ENCODE measurements at places on chromosomes 2 and 18.
A peak's percentile ranks its signal among the peaks of the same experiment; 100 is the strongest.

DNA sequence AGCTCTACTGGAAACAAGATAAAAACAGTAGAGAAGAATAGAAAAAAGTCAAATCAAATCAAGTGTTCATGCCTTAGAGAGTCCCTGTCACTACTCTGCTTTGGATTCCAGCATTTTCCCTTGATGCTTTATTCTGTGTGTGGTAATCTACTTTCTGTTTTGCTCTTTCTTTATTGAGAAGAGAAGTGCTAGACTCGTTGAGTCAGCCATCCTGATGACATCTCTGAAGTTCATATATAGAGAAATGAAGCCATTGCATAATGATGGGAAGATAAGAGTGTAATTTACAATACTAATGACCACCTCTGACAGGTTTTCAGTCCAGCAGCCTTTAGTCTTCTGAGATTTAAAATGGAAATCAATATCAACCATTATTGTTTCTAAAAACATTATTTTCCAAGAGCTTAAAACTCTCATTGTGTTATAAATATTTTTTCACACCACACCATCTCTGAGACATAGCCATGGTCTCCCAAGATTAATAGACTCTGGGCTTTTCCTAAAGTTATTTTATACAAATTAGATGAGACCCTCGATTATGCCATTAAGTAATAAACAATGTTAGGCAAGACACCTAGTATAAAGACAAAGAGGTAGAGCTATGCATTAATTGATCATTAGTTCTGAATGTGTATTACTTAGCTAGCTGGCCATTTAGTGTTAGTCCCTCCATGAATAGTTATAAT lies 679.0 kb upstream of the ACVR2A start:
- DNase-seq, result no peak

DNA sequence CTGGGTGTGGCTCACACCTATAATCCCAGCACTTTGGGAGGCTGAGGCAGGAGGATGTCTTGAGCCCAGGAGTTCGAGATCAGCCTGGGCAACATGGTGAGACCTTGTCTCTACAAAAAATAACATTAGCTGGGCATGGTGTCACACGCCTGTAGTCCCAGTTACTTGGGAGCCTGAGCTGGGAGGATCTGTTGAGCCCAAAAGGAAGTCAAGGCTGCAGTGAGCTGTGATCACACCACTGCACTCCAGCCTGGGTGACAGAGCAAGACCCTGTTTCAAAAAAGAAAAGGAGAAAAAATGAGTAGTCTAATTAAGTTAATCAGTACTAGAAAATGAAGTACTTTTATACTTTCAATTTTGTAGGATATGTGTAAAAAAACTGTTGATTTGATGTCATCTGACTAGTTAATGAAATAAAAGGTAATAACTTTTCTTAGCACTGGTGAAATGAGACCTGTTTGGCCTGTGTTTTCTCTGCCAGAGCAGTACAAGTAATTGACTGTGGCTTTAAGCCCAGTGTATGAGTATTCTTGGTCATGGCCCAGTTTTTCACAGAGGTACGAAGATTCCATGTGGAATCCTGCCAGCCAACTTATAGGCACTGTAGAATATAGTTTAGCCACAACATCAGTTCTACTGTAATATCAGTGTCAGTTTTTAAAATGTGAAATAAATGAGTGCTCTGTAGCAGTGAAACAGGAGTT lies 35.8 kb downstream of the MFSD6 start:
- no peak for DNase-seq

DNA sequence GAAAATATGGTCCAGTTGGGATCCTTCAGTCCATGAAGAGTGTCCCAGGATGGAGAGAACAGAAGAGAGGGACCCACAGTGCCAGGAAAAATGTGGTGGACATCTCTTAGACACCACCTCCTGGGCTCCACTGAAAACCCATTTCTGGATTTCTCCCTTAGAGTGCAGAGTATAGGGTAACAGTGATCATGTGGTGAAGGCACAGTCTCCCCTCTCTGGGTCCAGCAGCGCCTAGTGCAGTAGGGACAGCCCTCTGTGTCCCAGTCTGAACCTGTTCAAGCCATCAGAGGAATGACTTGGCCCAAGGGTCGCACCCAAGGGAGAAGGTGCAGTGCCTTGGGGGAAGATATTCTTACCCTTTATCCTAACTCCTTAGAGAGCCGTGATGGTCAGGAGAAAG lies 30.1 kb downstream of the TET3 start:
- no peak for DNase-seq

DNA sequence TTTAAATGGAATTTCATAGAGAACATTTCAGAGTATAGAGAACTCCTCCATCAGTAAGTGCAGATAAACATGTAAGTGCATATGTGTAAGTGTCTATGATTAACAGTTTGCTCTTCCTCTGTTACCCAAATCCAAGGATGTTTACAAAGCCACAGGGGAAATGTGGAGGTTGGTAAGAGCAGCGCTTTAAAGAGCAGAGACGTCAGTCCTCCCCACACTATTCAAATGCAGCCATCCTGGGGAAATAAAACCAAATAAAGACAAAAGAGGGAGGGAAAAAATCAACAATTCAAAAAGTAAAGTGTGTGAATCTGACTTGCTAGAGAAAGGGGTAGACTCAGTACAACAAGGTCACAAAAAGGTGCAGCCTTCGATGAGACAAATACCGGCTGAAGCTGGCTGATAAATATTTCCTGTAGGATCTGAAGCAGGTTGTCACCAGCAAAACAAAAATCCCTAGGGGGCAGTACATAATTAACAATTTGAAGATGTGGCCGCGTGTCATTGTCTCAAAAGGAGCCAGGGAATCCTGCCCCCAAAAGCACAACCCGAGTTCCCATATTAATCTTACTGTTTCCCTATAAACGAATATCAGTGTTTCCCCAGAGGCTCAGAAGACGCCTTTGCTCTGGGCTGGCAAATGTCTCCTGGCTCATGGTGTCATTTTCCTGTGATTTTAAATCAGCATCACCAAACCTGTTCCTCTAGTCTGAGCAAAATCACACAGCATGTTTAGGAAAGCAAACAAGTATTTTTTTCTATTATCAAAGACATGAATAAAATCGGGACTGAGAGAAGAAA lies 216.5 kb downstream of the CDCA7 start:
- DNase-seq, result no peak

DNA sequence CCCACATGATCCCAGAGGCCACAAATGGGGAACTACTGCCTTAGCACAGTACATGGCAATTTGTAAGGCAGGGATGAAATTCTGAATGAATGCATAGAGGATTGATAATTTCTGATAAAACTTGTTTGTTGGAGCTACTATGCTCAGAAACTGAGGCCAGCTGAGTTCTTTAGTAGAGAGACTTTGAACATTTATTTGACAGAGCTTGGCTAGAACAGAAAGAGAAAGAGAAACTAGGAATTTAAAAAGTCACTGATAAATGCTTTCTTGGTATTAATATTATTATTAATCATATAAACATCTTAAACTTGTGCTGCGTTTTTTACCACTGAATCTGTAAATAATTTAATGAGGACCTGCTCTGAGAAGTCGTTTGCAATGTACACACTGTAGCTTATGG lies 923.7 kb upstream of the CNTNAP5 start:
- DNase-seq, result no peak

- DNase-seq, result no peak
Measured at GRCh38 chr2:120424274-120424796, 78.4 kb downstream of the INHBB start.

GRCh38 chr18:40832362-40832761 lies 1122.7 kb upstream of the PIK3C3 start:
- DNase-seq, result no peak

- no peak for DNase-seq
Measured at GRCh38 chr2:59196491-59196890, 955.4 kb upstream of the FANCL start.

- DNase-seq, result peak; percentile 22
Measured at GRCh38 chr2:38146907-38147307, 71.0 kb upstream of the CYP1B1 start.

GRCh38 chr2:62178741-62179271 lies 17.1 kb upstream of the B3GNT2 start:
- DNase-seq, result no peak

- no peak for DNase-seq
Measured at GRCh38 chr2:180679693-180680092, 300.7 kb upstream of the UBE2E3 start.
